ENCODE measurements at places on chromosomes 1 and 21.

DNA sequence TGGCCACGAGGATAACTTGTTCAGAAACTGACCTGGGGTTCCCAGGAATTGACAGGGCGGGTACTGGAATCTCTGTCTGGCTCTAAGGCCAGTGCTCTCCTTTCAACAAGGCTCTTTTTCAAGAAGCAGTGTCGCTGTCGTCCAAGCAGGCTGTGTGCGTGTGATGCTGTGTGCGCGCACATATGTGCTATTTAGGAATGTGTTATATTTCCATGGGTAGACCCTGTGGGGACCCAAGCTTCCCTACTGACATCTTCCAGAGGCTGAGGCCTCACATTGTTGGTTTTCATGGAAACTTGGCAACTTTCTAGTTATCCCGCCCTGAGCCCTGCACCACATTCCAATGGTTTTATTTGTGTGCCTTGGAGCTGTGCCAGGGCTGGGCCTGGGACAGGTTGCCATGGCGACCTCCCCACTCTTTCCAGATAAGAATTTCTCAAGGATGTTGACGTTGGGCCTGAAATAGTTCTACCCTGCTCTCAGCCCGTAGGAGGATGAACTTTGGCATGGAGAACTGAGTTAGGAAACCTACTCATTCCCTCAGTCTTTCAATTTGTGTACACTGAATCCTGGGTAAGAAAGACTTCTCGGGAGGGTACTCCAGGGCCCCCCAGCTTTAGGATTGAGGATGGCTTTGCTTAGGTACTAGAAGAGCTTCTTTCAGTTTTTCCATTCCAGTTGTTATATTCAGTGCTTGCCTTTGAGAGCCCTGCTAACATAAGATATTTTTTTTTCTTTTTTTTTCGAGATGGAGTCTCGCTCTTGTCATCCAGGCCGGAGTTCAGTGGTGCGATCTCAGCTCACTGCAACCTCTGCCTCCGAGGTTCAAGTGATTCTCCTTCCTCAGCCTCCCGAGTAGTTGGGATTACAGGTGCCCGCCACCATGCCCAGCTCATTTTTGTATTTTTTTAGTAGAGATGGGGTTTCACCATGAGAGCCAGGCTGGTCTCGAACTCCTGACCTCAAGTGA, 38.8 kb upstream of the SRSF10 start:
- DNase-seq = no peak

DNA sequence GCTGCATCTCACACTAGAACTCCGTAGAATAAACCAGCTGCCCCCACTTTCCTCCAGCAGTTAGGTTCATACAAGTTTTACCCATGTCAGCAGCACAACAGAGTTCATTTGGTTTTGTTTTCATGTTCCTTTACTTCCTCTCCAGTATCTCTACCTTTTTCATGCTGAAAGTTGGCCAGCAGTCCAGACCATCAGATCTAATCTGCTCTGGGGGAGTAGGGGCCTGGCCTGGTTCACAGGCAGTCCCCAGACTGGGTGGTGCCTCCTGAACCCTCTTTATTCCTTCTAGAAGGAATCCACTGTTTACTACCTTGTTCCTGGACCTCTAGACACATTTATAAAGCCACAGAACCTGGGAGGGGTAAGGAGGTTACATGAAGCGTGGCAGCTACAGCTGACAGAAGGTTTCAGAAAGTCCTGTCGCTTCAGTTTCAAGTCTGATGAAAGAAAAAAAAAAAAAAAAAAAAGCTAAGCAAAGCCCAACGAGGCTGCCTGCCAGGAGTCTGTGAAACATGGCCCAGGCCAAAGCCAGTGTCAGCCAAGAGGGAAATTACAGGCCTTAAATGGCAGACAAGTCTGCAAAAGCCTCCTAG, 184.6 kb upstream of the JUN start:
- DNase-seq = no peak

DNA sequence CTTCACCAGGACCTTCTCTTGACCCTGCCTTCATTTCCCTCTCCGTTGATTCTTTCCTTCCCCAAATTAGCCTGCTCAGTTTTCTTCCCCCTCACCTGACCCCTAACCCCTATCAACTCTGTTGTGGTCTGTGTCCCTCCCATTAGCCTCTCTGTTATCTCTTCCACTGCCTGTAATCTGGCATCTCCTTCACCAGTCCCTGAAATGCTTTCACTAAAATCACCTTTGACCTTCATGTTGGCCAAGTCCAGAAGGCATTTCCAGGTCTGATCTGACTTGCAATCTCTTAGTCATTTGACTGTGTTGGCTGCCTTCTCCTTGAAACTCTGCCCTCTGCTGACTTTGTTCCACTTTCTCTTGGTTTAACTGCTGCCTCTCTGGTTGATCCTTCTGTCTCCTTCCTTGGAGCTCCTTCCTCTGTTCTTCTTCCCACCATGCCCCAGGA, 28.2 kb downstream of the ATP8B2 start:
- peak; percentile 43 for DNase-seq

DNA sequence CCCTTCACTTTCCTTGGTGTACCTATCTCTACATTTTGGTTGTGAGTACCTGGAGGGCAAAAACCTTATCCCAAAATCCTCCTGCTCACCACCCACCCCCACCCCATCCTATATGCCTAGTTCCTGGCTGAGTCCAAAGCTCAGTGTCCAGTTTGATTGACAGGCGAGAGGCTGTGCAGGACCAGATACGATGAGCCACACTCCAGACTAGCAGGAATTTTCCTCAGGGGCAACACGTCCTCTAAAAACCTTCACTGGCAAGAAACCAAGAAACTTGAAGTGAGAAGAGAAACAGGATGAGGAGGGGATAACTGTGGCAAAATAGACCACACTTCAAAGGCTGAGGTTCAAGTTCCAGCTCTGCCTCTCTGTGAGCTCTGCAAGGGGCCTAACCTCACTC, 1.1 kb upstream of the SLAMF8 start:
- DNase-seq = no peak

DNA sequence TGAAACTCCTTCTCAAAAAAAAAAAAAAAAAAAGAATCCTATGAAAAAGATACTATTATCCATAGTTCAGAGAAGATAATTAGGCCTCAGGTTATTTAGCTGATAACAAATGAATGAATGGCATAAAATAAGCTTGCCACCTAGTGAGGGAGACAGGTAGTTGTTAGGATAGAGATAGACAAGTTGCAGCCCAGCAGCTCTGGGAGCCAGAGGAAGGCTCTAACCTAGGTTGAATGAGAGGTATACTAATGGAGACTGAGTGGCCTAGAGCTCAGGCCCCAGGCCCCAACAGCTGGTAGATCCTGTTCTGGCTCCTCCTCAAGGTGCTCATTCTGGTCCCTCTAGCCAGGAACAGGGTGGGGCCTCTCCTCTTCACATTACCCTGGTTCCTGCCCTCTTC, 20.6 kb upstream of the RSPO1 start:
- no peak for DNase-seq

GRCh38 chr1:161952607-161953172, 71.0 kb downstream of the OLFML2B start:
- no peak for DNase-seq

- DNase-seq = no peak
Observed at GRCh38 chr1:71231751-71232150, 150.9 kb upstream of the ZRANB2 start.

DNA sequence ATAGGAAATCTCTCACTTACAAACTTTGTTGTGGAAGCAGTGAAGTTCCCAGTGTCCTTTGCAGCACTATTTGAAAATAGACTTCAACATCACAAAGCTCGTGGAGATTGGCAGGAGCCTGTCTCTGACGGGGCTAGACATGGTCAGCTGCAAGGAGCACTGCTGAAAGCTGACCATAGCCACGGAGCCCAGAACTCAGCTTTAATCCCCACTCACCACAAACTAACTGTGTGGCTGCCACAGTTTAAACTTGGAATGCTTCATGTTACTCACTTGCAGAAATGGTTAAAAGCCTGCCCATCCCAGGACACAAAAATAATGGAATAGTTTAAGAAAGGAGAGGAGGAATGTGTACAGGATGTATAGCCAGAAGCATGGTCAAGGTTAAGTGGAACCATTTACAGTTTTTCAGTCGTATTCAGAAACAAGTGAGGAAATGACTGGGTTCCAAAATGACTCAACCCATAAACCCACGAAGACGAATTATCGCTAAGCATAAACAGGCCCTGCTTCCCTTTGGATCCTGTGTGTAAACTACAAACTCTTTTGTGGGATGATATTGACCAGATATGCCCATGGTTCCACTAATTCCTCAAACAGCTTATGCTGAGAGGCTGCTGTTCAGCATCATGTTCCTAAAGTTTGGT, 18.2 kb downstream of the DNALI1 start:
- no peak for DNase-seq

- no peak for DNase-seq
Observed at GRCh38 chr1:163471779-163472650, 150.3 kb downstream of the NUF2 start.

DNA sequence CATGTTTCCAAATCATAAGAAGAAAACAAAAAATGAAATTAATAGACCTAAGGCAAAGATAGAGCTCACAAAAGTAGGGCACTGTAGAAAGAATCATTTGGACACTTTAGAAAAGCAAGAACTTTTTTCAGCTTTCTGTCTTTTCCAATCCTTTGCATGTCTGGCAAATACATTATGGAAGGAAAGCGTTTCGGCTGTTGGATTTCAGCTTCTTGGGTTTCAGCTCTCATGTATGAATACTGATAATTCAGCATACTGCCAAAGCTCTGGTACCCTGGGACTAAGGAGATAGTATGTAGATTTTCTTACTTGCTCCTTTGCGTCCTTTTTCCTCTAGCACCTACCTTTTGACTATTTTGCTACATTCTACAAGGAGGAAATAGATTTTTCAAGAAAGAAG, 375.9 kb downstream of the BRINP3 start:
- no peak for DNase-seq

DNA sequence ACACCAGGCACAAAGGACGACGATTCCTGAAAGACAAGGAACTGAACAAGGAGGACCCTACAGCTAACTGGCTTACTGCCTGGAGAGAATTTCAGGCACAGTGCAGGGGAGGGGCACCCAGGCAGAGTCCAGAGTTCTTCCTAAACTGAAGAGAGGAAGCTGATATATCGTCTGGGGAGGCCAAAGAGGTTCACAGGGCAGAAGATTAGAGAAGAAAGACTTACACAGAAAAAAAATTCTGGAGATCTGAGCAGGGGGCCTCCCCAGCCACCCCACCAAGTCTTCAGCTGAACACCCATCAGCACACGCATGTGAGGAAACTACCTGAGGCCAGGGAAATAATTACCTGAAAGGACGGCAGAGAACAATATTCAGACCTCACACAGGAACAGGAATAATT, 24.6 kb downstream of the SORT1 start:
- no peak for DNase-seq

Measured in stimulated activated CD4-positive, alpha-beta T cell treated with anti-CD3 and anti-CD28 coated beads, Interleukin-1b, Interleukin-23, amount 100 ng/mL, for 48 hours (primary cell).